EH (cell line): ENCODE measurements at places on chromosomes 1 and 21.

DNA sequence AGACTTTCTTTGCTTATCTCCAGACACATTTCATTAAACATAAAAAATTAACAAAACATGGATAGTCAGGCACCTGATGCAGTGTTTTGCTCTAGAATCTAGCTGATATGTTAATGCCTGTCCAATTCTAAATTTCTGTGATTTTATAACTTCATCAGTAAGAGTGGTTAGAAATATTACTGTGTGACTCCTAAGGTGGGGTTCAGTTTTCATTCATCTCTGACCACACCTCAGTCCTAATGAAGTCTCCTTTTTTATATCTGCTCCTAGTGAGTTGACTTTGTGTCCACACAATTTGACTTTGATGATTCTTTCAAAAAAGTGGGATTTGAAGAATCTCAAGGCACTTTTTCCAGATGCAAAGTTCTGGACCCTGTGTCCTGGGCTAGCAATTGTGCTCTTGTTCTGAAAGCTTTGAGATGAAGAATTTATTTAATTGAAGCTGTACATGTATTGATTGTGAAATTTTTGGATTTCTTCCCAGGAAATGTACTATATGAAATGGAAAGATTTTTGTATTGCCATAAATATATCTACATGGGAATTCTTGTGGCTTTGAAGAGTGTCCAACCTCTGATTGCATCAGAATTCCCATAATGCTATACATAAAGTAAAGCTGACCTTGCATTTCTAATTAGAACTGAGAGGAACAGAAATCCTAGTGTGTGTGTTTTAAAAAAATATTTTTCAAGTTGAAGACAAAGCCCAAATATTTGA is 111.2 kb downstream of the GIPC2 start:
- peak; percentile 75 for DNase-seq

- DNase-seq, result no peak
These were observed 20.5 kb downstream of the OLFML3 start for GRCh38 chr1:113999799-114000198.

- DNase-seq, result no peak
These were observed 60.2 kb downstream of the PCP4 start for GRCh38 chr21:39927304-39927886.

GRCh38 chr21:41739936-41740335 is 26.9 kb downstream of the RIPK4 start:
- no peak for DNase-seq

DNA sequence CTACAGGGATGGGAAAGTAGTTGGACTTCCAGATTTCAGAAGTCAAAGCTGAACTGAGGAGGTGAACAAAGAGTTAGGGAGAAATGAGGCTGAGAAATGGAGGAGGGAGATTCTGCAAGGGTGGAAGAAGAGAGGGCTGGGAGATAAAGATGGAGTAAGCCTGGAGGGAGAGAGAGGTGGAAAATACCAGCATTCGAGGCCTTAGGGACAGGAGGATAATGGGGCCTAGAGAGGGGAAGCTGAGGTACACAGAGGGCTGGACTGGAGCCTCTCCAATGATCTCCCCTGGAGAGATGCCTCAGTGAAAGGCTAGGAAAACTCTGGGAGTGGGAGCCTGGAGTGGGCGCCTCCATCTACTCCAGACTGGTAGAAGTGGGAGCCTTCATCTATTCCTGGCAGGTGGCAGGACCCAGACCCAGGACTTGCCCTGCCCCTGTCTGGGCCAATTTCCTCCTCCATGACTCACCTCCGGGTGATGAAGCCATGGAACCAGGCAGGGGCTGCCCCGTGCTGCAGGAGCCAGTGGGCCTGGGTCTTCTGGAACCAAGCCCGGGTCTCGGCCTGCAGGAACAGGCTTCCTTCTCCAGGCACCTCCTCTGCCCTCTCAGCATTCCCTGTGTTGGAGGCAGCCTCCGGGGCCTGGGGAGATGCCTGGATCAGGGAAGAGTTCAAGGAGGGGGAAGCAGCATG is 1.9 kb downstream of the SH2D2A start:
- DNase-seq, result no peak

DNA sequence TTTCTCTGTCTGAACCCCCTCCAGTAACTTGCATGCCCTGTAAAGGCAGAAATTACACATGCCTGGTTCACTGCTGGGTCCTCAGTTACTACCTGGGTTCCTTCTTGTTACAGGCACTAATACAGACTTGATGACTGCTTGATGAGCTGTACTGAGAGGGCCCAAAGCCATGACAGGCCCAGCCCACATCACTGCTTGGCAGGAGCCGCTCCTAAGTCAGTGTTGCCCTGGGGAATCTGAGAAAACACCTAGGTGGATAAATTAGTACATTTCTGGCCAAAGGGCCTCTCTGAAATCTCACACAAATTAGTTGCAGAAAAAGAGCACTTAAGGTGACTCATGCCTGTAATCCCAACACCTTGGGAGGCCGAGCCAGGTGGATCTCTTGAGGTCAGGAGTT is 37.8 kb upstream of the IRF2BP2 start:
- no peak for DNase-seq

GRCh38 chr1:183411091-183411490 is 7.1 kb downstream of the NMNAT2 start:
- DNase-seq, result no peak

GRCh38 chr1:2349806-2350205 is 41.5 kb downstream of the MORN1 start:
- DNase-seq, result no peak

GRCh38 chr1:33339413-33339812 is 18.5 kb upstream of the A3GALT2 start:
- no peak for DNase-seq

- DNase-seq, result peak; percentile 34
These were observed 36.8 kb downstream of the KCNAB2 start for GRCh38 chr1:6082430-6082971.

- no peak for DNase-seq
These were observed 28.7 kb downstream of the FCRL3 start for GRCh38 chr1:157671895-157672294.
